ENCODE measurements at places on chromosomes 6 and 20.

DNA sequence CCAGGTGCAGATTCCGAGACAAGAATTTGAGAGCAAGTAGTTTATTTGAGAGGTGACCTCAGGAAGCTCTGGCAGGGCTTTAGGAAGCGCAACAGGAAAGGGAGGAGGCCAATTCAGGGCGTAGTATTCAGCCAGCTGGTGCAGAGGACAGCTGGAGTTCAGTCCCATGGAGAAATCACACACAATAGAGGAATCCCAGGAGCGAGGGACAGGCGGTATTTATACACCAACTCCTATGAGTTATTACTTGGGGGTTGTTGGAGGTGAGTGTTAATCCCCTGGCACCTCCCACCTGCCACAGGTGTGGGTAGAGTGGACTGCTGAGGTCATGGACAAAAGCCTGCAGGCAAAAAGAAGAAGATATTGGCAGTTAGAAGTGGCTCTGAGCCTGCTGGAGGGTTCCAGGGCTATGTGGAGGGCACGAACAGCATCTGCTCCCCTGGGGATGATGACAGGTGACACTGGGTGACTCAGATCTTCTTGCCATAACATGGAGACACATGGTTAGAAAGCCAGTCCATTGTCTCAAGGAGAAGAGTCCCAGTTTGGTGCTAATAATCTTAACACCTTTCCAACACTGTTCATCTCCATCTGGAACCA is 13.9 kb upstream of the SULF2 start:
- DNase-seq, result no peak

GRCh38 chr6:167162591-167162990 is 4.8 kb upstream of the GPR31 start:
- no peak for DNase-seq

DNA sequence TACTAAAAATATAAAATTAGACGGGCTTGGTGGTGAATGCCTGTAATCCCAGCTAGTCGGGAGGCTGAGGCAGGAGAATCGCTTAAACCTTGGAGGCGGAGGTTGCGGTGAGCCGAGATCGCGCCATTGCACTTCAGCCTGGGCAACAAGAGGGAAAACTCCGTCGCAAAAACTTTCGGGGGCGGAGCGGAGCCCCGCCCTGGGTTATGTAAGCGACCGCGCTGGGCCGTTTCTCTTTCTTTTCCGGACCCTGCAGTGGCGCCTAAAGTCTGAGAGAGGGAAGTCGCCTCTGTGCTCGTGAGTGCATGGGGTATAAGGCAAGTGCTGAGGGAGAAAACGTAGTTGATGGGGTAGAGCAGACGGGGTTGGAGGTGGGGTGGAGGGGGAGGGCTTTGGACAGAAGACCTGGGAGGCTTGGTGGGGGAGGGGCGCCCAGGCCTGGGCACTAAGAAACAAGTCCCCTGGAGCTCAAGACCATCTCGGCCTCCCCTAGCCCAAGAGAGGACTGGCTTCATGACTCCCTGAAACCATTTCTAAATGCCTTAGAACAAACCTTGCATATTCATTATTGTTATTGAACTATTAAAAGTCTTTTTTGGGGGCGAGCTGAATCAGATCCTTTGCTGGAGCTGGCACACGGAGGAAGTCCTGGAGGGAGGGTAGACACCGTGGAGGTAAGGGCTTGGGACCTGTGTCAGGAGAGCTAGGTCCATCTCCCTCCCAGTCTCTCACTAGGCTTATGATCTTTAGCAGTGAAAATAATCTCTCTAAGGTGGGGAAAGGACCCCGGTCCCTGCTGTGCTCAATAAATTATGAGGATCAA is 2.7 kb upstream of the MICA start:
- peak; percentile 38 for DNase-seq

GRCh38 chr6:3752531-3753227 is 1.2 kb upstream of the PXDC1 start:
- DNase-seq, result no peak

DNA sequence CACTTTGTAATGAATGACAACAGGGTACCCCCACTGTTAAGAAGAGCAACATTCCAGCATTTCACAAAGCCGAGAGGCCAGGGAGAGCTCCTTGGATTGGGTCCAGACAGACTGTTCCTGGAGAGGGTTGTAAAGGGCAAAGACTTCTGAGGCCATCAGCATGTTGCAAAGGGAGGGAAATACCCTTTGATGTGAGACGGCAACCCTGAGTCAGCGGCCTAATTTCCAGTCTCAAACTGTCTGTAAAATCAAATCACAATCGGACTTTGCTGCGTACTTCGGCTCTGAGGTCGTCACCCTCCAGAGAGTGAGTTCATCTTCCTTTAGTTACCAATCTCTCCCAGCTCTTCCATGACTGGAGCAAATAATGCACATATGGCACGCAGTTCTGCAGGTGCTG is 101.0 kb upstream of the DTNBP1 start:
- DNase-seq, result peak; percentile 67
